HepG2 (cell line): ENCODE measurements at places on chromosomes 13 and 19. TPM values are rescaled to one million over a fixed set of nuclear protein-coding genes. Genes with fewer than 3 reads are reported as not detected.

Gene MYH14
- total RNA-seq: 5.5 and 6.4 TPM in 2 replicates

Gene GAS6
- total RNA-seq: 0.09 and 0.11 TPM in 2 replicates

Gene ATP1A3
- 0.04 TPM in 1 of 2 replicates, not detected in the other for total RNA-seq

Gene DENND1C
- 0.04 TPM in 1 of 2 replicates, not detected in the other for total RNA-seq

Gene ADAMTSL5
- total RNA-seq: 0.24 and 0.60 TPM in 2 replicates
